IMR-90 (cell line): ENCODE measurements at places on chromosomes 4 and X.
A peak's percentile ranks its signal among the peaks of the same experiment; 100 is the strongest.

DNA sequence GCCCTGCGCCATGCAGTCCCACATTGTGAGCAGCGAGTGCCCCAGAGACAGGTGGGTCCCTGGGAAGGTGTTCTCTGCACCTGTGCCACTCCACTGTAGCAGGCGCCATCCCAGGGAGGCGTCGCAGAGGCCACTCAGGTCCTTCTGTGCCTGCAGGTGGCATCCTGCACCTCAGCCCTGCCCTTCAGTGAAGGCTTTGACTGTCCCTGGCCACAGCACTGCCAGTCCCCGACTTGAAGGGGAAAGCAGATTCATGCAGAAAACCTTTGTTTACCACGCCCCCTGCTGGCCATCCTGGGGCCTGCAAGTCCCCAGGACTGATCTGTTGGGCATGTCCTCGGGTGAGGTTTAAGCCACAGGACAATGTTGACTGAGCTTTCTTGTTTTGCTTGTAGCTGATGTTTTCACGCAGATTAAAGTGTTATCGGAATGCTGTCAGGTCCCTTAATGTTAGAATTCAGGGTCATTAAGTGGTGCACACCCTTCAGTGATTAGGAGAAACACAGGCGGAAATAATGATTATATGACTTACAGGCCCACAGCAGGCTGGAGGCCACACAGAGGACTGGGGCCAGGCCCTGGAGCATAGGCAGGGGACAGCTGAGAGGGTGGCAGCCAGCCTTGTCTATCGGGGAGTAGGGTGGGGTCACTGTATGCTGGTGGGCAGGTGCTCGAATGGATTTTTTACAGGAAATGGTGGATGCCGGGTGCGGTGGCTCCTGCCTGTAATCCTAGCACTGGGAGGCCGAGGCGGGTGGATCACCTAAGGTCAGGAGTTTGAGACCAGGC is 5.0 kb downstream of the TACC3 start:
- DNase-seq = peak; percentile 78

GRCh38 chr4:7161721-7162214 is 30.6 kb upstream of the SORCS2 start:
- no peak for DNase-seq

DNA sequence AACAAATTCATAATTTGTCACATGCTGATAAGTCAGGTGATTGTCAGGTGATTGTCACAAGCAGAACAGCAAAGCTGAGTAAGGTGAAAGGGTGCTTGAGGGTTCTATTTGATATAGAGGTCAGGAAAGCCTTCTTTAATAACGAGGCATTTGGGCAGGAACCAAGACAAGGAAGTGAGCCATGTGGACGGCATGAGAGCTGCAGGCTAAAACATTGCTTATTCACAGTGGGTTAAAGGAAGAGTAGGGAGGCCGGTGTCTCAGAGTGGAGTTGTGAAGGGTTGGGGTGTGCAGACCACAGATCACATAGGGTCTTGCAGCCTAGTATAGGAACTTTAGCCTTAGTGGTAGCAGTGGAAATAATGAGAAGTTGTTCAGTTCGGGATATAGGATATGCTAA is 31.3 kb upstream of the CYP2U1 start:
- DNase-seq = no peak

DNA sequence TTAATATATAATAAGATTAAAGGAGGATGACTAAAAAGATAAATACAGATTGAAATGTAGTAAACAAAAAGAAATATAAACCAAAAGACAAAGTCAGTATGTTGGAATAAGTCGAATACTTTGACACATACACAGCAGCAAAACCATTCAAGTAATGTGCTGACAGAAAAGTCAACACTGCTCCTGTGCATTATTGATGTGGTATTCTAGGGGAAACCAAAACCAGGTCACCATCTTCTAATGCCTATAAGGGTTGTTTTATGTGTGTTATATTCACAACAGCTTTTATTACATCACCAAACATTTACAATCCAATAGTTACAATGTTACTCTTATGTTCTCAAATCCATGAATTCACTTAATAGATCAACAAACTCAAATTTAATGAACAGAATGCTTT is 111.8 kb upstream of the DKK2 start:
- DNase-seq = no peak
